HTR-8/SVneo (cell line): ENCODE measurements at places on chromosomes 5 and 9.

- DNase-seq: peak; percentile 37
Measured at GRCh38 chr5:61394078-61394704, 62.1 kb downstream of the ZSWIM6 start.

- DNase-seq: no peak
Measured at GRCh38 chr9:2255128-2255527, 240.0 kb downstream of the SMARCA2 start.

GRCh38 chr5:128304088-128304487, 220.5 kb downstream of the SLC12A2 start:
- DNase-seq: peak; percentile 2

GRCh38 chr9:88716596-88717290, 181.8 kb downstream of the NXNL2 start:
- DNase-seq: no peak

DNA sequence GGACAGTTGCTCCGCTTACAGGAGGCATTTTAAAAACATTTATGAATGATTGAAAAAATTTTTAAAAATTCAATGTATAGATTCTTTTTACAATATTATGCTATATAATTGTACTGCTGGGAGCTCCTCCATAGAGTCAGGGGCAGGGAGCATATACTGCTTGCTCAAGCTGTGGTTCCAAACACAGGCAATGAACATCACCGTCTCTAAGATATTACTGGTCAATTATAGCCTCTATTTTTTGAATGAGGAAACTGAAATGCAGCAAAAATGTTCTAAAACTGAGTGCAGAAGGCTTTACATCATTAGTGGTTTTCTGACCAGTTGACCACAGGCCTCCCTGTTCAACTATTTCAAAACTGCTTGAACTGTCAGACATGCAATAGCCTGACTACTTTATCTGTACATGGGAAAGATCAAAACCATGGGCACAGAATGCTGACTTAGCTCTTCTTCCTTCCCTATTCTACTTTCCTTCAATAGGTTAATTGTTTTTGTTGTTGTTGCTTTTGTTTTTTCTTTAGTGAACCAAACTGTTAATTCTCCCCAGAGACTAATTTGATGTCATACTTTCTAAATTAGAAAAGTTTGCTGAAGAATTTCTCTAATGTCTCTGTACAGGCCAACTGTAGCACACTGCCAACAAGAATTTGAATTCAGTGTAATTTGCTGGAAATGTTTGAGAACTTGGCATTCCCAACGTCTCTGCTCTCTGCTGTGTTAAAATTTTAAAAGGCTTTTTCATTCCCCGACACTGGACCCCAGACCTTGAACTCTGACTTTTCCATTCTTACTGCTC, 107.6 kb upstream of the MPDZ start:
- no peak for DNase-seq

GRCh38 chr5:79640571-79641055, 28.4 kb downstream of the TENT2 start:
- no peak for DNase-seq

DNA sequence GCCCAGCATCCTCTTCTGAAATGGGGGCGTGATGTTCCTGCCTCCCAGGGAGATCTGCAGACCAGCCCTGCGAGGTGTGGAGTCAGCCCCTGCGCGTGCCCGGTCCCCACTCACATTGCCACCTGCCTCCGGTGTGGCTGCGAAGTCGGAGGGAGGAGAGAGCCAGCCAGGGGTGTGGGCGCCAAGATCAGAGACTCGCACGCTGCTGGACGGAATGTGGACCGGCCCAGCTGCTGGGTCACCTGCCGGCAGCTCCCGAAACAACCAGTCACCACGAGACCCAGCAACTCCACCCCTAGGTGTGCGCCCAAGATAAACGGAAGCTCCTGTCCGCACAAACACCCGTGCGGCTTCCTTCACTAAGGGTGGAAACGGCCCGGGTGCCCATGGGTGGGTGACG, 51.1 kb upstream of the EGFL7 start:
- DNase-seq: no peak

DNA sequence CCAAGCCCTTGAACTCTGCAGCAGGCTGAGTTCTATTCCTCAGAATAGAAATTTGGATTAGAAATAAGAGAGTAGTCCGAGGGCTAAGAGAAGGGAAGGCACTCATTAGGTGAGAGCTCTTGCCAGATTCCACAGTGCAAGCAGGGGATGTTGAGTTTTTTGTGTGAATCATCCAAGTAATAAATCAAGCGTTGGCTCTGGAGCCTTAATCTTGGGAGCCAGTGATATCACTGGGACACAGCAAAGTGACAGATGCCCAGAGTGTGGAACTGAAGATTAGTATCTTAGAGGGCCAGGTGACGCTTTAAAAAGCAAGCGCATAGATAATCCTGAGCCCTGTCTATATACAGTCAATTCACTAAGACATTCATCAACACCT, 60.3 kb downstream of the FOXD1 start:
- peak; percentile 53 for DNase-seq

DNA sequence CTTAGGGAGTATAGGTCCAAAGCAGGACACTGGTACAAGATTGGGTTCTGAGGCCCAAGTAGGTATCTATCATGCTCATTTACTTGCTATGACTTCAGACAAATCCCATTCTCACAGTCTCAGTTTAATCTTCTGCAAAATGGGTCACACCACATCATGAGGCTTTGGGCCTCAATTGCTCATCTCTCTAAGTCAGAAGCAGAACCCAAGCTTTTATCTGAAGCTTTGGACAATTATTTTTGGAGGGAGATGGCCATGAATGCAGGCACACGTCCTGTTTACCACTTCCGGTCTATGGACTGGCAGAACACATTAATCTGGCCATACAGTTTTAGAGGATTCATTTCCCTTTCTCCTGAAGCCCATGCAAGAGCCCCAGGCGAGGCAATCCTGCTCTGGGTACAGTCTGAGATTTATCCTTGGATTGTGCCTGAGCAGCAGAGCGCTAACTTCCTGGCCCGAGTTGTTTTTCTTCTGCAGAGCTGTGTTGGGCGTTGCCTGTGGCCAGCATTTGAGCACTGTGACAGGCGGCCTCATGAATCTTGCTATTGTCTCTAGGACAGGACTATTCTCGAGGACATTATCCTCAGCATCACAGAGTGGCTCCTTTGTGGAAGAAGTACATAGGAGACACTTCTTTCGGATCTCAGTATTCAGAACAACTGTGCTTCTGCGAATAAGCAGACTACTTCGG, 16.1 kb downstream of the SLC22A4 start:
- DNase-seq: no peak

DNA sequence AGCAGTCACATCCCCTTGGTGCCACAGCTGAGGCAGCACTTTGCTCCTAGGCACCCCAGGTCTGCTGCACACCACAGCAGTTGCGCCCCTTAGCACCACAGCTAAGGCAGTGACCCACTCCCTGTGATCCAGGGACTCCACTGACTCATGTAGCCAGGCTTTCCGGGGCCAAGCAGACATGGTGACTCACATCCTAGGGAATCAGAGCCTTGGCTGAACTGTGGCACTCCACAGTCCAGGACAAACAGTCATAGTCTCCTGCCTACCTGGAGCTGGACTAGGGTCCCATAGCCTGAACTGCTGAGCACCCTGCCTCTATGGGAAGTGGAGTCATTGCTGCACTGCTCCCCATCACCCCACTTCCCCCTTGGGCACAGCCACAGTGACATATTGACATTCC, 338.7 kb downstream of the NPR3 start:
- DNase-seq: peak; percentile 89

DNA sequence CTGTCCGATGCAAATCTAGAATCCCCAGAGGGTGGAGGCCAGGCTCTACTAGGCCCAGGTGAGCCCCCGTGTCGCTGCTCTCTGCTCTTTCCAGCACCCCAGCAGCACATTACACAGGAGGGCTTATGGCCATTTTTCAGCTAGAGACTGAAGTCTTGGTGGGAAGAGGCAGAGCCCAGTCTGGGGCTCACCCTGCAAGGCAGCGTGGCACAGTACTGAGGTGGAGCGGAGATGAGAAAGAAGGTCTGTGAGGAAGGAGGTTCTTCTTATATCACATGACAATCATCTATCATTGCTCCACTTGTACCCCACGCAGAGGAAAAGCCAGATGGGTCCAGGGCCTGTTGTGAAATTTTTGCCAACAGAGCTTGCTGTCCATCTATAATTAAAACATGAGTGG, 10.0 kb upstream of the KIF12 start:
- no peak for DNase-seq

DNA sequence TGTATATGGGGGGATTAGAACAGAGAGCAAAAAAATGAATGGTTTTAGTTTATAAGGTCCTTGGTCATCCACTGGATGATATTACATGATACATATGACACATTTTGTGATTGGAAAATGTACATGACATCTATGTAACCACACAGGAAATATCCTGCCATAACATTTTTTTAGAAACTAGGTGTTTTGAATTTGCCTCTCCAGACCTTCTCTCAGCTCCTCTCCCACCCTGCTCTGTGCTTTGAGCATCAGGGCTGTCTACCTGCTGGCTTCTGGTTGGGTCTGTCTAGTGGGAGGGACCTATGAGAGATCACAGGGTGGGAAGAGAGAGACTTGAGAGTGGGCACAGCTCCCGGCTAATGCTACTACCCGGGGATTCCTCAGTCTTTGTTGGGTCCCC, 24.4 kb downstream of the AKNA start:
- no peak for DNase-seq

DNA sequence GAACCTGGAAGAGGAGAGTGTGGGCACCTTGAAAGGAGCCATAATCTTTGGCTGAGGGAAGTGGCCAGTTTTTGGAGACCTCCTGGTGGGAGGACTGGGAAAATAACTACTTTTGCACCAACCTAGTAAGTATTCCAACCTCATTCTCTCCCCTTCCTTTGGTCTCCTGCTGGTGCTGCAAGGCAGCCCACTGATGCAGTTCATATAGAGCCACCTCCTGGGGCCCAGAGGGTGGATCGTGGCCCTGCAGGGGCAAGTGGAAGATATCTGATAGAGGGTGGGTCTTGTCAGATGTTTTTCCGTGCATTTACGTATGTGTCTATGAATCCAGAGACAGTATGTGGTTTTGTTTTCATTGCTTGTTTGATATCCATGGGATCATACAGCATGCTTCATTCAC, 172.8 kb upstream of the PITX1 start:
- DNase-seq: no peak

DNA sequence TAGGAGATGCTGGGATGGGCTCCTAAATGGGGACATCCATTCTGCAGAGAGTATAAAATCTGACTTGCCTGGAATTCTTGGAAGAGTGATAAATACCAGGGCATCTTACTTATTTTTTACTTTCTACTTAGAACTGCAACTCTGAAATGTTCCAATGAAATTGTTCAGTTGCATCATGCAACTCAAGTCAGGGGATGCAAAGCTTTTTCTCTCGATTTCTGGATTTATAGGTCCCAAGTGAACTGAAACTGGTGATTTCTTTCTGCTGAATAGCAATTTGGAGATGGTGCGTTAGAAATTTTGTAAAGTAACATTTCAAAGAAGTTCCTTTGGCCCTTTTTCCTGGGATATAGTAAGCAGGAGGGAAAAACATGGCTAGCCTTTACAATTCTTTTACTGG, 238.4 kb upstream of the CD180 start:
- DNase-seq: no peak

DNA sequence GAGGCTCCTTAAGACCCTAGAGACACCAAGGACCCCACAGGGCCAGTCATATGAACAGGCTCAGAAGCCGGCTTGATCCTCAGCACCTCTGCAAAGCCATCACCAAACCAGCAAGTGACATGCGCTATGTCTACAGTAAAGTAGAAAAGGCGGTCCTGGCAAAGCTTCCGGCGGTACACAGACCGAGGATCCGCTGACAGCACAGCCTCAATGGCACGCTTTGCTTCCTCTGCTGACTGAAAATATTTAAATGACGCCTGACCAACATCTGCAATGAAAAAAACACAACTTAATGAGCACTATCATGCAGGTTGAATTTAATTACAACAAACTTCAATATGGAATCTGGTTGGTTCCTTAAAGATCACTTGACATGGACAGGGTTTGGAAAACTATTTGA, 17.6 kb downstream of the TRMO start:
- no peak for DNase-seq
